ENCODE measurements at places on chromosomes 13 and 19.

- no peak for DNase-seq
Measured at GRCh38 chr19:21584537-21584936, 79.1 kb downstream of the ZNF429 start.

DNA sequence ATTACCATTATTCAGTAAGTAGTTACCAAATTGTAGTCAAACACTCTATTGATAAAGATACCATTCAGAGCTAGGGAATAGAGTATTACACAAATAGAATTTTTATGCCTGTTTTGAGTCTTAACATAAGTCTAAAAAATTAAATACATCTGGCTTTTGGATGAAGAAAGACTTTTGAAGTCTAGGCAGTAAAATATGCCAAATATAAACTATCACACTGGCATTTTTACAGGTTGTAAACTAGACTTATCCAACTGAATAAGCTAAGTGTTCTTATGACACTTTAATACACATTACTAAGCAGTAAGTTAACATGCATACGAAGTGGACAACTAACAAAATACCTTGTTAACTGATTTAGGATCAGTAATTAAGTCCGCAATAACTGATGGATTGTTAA is 108.9 kb downstream of the MAB21L1 start:
- DNase-seq, result no peak

GRCh38 chr19:4059891-4060620 is 6.6 kb downstream of the ZBTB7A start:
- no peak for DNase-seq

DNA sequence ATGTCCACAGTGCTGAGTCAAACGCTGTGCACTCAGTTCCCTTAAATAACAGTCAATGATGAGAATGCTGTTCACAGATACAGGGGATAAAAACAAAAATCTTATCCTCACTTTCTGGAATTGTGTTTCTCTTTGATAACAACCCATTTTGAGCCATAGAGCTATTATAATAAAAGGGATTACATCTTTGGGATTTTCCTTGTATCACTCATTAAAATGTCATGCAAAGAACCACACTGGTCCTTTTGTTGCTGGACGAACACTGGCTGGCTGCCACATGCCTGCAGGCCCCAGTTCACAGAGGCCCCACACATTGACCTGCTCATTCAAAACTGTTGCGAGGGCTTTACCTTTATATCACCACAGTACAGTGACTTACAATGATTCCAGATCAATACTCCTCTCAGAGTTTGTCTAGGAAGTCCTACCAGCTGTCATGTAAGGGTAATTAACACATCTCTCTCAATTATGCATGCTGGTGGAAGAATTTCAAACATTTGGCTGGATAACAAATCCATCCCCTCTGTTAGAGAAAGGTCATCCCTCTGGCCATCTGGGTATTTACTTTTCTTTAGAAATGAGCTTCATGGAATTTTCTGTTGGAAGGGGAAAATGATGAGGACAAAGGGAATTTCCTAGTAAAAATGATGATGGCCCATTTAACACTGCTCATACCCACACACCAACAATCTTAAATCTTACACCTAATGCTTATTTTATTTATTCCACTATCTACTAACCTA is 85.9 kb downstream of the MBNL2 start:
- DNase-seq, result no peak

GRCh38 chr13:64778002-64778401 is 2452.1 kb downstream of the PCDH9 start:
- DNase-seq, result no peak

DNA sequence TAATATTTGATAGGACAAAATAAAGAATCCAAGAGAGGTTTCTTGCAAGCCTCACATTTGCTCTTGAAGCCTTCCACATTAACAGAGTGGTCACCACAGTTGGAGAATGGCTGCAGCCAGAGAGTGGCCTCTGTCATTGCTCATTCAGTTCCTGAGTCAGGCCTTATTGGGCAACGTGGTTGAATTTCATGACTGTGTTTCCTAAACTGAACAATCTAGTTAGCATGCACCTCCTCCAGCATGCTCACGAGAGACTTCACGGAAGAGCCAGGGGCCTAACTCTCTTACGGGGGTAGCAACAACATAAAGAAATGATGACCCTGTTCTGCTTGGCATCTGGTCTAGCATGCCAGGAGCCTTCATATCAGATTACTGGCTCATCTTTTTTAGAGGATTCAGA is 9.6 kb upstream of the UBL3 start:
- no peak for DNase-seq

DNA sequence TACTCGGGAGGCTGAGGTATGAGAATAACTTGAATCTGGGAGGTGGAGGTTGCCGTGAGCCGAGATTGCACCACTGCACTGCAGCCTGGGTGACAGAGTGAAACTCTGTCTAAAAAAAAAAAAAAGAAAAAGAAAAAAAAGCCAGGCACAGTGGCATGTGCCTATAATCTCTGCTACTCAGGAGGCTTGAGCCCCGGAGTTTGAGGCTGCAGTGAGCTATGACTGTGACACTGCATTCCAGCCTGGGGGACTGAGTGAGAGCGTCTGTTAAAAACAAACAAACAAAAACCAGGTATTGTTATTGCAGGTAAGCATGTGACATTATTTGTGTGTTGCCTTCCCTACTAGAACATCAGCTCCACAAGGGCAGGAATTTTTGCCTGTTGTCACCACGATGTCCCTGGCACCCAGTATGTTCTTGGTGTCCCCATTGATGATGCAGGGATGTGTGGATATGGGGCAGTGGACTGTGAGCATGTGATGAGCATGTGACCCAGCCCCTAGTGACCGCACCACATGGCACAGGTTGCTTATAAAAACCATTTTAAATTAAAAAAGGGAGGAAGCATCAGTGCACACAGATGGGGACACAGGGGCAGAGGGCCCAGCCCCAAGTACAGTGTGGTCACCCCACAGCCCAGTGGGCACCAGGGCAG is 1.6 kb upstream of the KANK2 start:
- DNase-seq, result no peak

DNA sequence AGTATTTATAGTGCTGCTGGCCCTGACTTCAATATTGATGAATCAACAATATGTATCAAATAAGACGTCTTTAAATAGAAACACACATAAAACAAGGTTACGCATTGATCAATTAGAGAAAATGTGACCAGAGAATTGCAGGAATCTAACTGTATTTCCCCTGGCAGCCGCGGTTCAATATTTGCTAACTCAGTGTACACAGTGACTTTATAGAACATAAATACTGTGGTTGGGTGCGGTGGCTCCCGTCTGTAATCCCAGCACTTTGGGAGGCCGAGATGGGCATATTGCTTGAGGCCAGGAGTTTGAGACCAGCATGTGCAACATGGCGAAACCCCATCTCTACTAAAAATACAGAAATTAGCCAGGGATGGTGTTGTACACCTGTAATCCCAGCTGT is 22.8 kb upstream of the UPF3A start:
- DNase-seq, result no peak

DNA sequence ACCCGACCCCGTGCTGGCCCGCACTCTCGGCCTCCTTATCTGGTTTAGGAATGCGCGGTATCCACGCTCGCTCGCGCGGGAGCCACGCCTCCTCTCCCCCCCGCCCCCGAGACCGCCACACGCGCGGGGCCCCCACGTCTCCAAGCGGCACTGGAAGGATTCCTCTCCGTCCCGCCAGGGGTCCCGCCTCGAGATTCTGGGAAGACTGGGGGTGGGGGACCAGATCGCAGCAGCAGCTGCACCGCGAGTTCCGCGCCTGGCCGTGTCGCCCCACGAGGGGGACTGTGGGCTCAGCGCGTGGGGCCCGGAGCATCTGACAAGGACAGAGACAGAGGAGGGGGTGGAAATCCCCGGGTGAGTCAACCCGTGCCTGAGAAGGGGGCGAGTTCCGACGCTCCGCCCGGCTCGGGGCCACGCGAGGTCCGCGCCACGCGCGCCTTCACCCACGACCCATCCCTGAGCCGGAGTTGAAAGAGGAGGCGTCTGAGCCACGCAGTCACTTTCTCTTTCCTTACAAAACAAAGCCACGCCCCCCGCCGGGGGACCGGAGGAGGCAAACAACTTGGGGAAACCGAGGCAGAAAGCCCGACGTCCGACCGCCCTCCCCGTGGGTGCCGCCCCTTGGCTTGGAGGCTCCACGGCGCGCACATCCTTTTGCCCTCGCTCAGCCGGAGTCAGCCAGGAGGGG is 814 bp downstream of the S1PR2 start:
- DNase-seq, result no peak

- no peak for DNase-seq
Measured at GRCh38 chr19:51460164-51460992, 2.1 kb upstream of the SIGLEC8 start.

DNA sequence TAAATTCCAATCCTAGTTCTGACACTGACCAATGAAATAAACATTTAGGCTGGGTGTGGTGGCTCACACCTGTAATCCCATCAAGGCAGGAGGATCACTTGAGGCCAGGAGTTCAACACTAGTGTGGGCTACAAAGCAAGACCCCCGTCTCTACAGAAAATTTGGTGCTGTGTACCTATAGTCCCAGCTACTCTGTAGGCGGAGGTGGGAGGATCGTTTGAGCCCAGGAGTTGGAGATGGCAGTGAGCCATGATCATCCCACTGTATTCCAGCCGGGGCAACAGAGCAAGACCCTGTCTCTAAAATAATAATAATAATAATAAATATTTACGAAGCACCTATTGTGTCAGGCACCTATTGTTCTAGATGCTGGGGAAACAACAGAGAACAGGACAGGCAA is 6.7 kb downstream of the IRGQ start:
- DNase-seq, result no peak

DNA sequence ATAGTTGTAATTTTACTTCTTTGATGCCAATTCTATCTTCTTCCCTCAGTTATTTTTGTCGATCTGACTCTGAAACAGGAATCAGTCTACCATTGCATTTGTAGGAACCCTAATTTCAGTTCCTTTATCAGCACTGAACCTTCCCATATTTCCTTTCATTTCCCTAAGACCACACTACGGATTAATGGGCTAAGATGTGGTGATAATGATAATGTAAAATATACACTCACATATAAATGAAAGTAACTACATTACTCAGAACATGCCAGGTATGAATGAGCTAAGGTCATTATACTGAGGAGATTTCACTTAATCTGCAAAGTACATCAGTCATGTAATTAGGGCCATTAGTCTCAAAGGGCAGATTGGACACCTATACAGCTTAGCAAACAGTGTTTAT is 60.2 kb upstream of the RFC3 start:
- no peak for DNase-seq

DNA sequence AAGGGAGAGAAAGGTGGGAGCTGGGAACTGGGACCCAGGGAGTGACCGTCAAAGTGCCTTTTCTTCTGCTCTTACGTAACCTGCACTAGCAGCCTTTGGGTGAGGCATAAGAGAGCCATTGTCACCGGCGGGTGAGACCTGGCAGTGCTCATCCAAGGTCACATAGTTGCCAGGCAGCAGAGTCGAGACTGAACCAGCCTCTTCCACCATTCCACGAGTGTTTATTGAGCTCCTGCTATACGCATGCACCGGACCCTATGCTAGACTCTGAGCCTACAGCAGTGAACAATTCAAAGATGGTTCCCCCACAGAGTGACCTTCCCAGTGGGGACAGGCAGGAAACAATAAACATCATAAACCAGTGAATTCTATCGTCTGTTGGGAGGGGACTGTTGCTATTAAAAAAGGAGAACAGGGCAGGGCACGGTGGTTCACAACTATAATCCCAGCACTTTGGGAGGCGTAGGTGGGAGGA is 18.6 kb upstream of the STRN4 start:
- no peak for DNase-seq

GRCh38 chr13:26929971-26930730 is 169.6 kb upstream of the GPR12 start:
- no peak for DNase-seq

DNA sequence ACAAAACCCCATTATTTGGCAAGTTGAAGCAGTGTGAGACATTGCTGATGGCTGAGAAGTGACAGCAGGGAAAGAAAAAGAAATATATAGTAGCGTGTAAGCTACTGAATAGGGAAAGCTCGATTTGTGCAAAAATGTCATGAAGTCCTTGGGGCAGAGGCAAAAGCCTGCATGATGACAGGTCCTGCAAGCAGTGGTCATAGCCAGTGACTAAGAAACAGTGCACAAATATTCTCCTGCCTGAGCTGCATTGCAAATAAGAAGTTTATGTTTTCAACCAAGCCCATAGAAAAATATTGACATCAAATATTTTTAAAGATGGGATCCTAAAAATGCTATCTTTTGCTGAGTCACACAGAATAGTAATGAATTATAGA is 270.0 kb downstream of the SLITRK6 start:
- no peak for DNase-seq

DNA sequence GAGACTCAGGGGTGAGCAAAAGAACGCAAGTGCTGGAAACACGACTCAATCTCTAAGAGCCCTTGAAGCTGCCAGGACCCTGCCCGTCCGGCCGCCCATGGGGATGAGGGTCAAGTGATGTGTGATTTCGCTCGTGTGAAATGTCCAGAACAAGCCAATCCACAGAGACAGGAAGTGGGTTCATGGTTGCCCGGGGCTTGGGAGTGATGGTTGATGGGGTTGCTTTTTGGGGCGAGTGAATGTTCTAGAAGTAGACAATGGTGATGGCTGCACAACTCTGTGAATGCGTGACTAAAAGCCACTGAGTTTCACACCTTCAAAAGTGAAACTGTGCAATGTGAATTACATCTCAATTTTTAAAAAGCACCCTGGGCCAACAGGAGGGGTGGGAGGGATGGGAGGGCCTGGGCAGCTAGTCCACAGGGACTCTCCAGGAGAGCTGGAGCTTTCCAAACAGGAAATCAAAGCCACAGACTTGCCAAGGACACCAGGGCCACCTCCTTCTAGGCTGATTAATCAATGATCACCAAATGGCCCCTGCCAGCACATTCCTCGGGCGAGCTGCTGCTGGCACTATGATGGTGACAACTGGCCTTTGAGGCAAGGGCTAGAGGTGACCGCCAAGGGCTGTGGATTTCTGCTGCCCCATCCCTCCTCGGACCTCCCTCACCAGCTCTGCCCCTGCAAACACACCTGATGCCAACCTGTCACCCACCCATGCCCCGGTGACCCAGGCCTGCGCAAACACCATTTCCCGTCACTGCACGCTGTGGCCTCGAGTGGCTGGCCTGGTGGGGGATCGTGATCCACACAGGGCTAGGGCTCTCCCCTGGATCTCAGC is 14.0 kb downstream of the DPP9 start:
- no peak for DNase-seq

DNA sequence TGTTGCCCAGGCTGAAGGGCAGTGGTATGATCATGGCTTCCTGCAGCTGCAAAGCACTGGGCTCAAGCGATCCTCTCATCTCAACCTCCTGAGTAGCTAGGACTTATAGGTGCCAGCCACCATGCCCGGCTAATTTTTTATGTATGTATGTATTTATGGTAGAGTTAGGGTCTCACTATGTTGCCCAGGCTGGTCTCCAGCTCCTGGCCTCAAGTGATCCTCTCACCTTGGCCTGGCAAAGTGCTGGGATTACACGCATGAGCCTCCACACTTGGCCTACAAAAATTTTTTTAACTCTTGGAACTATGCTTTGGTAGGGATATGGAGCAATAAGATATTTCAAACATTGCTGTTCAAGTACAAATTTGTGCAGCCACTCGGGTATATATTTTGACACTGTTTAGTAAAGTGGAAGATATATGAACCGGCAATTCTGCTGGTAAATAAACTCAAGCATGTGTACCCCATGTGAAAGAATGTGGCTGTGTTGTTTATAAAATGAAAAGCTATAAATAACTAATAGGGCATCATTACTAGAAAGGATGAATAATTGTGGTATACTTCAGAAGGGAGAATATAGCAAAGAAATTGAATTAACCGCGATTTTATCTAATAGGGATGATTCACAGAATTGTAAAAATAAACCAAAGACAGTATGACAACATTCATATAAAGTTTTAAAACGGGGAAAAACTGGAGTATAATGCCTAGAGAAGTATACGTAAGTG is 1.1 kb downstream of the ZNF566 start:
- DNase-seq, result no peak

All from AG04449 (cell line).